Activated T-helper 17 cell treated with anti-CD3 and anti-CD28 coated beads, Interleukin-2, amount 50 U/mL, for 72 hours (primary cell): ENCODE measurements at places on chromosomes 7 and 10.

GRCh38 chr7:35695987-35696386, 1.1 kb upstream of the HERPUD2 start:
- ATAC-seq = no peak

- ATAC-seq = no peak
These were observed 11.9 kb upstream of the ABCC2 start for GRCh38 chr10:99770408-99771045.

DNA sequence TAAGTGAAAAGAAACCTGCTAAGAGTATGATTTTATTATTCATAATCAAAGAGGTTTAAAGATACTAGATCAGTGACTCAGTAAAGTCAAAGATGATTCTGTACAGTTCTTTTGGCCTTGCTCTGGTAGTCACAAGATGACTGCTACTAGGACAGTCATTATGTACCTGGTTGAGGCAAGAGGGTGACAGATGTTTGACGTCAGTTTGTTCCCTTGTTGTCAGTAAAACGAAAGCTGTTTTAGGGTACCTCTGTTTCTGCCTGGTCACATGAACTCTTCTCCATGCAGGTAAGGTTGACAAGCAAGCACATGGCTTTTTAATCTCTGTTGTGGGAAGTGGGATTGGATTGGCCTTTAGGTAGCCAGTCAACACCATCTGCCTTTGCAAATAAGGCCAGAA, 308.0 kb downstream of the EXOC4 start:
- ATAC-seq = peak; percentile 97

DNA sequence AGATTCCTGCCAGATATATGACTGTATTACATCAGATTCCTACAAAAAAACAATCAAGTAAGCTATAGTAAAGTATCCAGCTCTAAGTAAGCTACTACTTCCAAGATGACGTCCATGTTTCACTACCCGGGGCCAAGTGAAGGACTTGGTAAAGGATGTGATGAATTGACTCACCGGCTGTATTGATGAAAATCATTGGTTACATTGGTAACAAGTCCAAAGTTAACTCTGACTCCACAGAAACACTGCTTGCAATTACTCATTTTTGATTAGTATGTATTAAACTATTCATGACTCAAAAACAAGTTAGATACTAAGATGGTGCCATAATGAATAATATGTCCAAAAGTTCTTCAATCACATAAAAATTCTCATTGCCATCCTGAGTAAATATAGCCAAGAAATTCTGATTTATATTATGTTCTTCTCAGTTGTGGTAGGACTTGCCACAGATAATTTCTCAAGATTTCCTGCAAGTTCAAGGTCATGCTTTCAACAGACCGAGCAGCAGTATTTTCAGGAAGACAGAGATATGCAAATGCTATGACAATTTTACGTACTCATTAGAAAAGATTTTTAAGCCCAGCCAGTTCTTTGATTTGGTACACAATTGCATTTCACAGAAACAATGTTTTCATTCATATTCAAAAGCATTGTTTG, 12.6 kb upstream of the DNAJC1 start:
- no peak for ATAC-seq

DNA sequence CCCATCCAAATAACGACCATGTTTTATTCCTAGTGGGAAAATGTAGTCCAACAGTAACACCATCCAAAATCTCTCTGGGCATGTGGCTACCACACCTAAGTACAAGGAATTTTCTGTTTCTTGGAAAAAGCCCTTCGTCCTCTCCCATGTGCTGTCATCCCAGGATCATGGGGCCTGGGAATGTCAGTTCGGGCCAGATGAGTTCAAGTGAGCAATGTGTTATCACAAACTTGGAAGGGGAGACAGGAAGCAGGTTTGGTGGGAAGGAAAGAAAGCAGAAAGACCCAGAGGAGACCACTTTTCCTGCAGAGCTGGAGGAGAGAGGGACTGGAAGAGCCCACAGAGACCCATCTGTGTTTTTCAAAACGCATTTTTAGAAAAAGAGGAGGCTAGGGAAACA, 110.8 kb downstream of the PLXNA4 start:
- no peak for ATAC-seq
